ENCODE measurements at places on chromosomes 12 and 14.

DNA sequence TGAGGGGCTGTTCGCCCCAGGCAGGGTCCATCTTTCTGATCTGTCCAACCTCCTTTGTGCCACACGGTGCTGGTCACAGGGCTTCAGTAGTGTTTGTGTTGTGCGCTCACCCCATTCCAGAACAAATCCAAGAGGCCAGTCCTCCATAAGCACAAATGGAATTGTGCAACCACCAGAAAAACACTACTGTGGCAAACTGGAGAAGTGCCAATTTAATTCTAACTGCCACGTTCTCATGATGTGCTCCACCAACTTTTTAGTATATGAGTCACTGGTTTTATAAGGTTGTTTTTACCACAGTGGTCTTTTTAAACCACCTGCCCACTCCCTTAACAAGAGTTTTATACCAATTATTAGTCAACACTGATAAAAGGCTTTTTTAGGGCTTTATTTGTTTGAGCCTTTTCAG is 380.2 kb downstream of the NAV3 start:
- DNase-seq = no peak

GRCh38 chr14:98379830-98380229 is 892.2 kb downstream of the BCL11B start:
- DNase-seq = no peak

GRCh38 chr12:23703051-23703450 is 246.4 kb downstream of the SOX5 start:
- no peak for DNase-seq

GRCh38 chr12:51275088-51275487 is 4.9 kb upstream of the SMAGP start:
- no peak for DNase-seq

- DNase-seq = peak; percentile 96
Measured at GRCh38 chr12:123972457-123973401, at the start of the genes CCDC92 and ZNF664. Gene CCDC92 (minus strand): TSS chr12:123972831. CDS start chr12:123944305, 28,526 bp downstream. Gene ZNF664 (plus strand): TSS chr12:123973215. CDS start chr12:124012145, 38,930 bp downstream.

- DNase-seq = no peak
Measured at GRCh38 chr12:118102609-118103008, 1.2 kb downstream of the VSIG10 start.

DNA sequence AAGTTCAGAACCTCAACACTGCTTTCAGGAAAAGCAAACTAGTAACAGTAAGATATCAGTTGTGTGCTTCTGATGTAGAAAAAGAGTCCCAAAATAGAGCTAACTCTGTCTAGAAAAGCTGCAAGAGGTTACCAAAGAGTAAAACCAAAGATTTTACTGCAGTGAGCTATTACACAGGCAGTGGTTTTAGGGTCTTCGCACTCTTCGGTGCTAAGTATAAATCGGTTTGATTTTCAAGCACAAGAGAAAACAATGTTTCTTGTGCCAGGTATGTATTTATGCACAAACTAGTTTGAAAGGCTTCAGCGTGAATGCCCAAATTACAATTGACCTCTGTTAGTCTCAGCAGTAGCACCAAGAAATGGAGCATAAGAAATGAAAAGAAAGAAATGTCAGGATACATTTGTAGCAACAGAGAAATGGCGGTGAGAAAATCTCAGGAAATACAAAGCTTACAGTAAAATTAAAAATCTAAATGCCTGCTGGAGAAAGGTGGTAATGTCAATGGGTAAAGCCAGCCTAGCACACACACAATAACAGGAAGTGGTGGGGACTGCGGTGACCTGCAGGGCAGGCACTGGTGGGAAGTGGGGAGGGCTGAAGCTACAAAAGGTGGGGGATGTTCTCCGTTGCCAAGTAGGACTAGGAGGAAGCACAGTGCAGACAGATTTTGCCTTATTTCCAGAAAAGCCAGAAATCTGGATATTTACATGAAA is 18.0 kb upstream of the DYRK2 start:
- peak; percentile 77 for DNase-seq

DNA sequence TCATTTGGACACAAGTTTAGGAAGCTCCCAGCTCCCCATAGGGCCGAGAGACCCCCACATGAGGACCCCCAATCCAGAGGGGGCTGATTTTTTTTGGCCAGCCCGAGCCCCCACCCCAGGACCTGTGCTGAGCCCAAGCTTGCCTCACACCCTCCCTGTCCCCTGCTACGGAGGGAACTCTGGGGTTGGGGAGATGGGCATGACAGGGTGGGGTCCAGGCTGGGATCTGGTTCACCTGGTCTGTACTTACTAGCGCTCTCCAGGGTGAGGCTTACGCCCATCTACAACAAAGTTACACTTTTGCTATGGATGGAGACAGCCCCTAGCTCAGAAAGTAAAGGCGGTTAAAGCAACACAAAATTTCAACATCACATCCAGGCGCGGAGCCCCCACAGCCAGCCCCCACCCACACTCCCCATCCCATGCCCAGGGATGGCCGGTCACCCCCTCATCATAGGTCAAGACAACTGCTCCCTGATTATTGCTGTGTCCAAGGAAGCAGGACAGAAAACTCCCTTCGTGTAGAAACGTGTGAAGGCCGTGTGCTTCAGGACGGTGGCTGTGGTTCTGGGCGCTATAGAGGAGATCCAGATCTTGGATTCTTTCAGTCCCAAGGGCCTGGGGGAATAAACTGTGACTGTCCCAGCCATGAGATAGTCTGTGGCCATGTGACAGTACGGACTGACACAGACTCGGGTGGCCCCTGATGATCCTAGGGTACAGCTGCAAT is 10.7 kb downstream of the SLC25A29 start:
- no peak for DNase-seq

DNA sequence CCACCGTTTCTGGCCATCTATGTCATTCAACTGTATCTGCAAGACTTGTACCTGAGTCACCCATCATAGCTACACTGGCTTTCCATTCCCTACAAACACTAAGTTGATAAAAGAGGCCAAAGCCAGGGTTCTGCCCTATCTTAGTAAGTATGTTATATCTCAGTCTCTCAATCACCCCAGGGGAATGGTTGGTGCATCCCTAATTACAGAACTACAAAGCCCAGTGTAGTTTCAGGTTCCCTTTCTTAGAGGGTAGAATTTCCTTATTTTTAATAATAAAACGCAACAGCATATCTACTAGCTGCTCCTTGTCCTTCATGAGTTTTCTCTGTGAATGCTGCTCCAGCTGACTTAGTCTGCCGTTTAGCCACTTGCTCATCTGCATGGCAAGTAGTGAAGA is 57.6 kb downstream of the ST8SIA1 start:
- DNase-seq = no peak

DNA sequence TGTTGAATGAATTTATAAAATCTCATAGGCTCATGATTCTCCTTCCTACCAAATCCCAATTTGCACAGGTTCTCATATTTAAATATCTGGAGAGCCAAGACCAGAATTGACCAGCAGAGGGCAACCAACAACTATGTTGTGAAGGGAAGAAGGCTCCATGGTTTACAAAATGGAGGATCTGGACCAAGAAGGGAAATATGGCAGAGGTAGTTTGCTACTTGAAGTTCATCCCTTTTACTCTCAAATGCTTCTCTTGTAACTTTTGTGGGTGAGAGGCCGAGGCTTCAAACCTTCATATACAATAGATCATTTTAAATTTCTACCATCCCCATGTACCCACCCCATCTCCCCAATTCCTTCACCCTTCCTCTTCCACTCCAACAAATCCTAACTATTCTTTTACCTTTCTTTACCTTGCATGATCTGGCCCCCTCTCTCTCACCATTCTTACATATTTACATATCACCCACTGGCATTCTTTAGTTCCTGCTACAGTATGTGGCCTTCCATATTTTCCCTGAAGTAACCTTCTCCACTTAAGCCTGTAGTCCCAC is 3.8 kb upstream of the SMARCC2 start:
- peak; percentile 55 for DNase-seq

- no peak for DNase-seq
Measured at GRCh38 chr12:121969726-121970125, 51.3 kb downstream of the CFAP251 start.

GRCh38 chr14:86217523-86217922 is 687.6 kb downstream of the FLRT2 start:
- DNase-seq = no peak

DNA sequence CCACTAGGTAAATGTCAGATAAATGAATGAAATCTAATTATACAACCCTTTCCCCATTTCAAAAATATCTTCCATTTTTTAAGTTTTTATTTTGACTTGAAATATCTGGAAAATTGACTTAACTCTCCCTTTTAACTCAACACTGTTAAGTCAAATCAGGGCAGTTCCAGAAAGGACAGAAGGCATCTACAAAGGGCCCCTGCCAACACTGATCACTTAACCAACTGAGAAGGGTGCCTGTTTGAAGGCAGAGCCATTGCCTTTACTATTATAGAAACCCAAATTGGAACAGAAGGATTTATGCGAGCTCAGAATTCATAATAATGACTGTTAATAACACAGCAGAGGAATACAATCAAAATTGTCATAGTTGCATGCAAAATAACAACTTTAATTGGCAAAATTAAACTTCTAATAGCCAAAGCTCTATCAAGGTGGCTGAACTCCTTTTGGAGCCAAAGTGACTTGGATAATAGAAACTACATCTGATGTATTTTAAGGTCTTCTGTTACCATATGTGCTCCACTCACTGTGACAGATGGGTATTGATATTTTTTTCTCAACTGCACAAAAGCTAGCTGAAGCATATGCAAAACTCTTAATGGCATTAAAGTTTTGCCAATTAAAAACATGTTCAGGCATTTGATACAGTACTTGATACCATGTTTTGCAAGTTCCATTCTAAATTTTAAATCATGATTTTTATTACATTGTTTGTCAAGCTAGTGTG is 383.8 kb downstream of the NOVA1 start:
- DNase-seq = no peak

DNA sequence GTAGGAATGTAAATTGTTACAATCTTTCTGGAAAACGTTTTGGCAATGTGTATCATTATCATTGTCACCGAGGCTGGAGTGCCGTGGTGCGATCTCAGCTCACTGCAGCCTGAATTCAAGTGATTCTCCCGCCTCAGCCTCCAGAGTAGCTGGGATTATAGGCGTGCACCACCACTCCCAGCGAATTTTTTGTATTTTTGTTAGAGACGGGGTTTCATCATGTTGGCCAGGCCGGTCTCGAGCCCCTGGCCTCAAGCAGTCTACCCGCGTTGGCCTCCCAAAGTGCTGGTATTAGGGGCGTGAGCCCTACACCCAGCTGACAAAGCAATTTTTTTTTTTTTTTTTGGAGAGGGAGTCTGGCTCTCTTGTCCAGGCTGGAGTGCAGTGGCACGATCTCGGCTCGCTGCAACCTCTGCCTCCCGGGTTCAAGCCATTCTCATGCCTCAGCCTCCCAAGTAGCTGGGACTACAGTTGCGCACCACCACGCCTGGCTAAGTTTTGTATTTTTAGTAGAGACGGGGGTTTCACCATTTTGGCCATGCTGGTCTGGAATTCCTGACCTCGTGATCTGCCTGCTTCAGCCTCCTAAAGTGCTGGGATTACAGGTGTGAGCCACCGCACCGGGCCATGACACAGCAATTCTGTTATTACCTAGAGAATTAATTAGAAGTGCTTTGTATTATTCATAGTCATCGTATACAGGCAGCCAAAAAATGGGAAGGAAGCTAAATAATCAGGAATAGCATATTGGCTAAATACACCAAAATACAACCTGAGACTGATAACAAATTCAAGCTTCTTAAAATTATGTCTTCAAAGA is 1.2 kb downstream of the ACTR6 start:
- no peak for DNase-seq

DNA sequence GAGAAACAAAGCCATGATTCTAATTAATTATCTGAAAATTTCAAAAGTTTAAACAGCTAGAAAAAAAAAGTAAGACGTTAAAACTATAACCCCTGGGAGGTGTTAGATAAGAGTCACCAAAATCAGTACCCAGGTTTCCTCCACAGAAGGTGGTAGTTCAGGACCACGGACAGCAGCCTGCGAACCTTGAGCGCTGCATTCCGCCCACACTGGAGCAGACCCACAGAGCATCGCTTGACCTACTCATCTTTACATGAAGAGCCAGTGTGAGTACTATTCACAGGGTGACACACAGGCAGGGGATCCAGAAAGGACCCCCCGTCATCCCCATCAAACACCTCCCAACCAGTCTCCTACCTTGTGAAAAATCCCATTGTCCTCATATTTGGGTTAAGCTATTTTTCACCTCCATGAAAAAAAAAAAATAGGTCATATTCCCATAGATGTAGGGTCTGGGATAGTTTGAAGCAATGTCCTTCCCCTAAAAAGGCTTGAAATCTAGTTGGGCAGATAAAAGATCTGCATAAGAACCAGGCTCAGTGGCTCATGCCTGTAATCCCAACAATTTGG is 8.8 kb upstream of the CHGA start:
- DNase-seq = no peak

GRCh38 chr12:88111074-88111652 is 30.7 kb downstream of the CEP290 start:
- no peak for DNase-seq

DNA sequence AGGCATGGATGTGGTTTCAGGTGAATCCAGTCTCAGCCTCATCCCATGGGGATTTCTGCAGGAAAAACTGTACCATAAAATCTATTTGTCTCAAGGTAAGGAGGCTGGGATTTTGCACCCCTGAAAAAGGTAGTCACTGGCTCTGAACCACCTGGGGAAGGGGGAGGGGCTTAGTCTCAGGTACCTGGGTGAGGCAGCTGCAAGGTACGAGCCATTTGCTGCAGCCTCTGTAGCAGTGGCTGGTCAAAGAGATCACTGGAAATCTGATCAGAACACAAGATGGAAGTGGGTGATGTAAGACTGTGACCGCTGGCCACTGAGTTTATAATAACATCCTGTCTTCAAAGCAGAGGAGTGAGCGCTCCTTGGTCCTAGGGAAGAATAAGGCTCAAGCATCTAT is 209.9 kb upstream of the NOS1 start:
- DNase-seq = no peak

GRCh38 chr14:89320381-89321000 is 96.5 kb downstream of the FOXN3 start:
- no peak for DNase-seq

GRCh38 chr12:57479376-57480115 is at the start of gene ARHGAP9:
Gene ARHGAP9 (minus strand): TSS chr12:57479866. CDS start chr12:57479406, 460 bp downstream.
- no peak for DNase-seq

- DNase-seq = no peak
Measured at GRCh38 chr12:108218921-108219320, 89.8 kb downstream of the WSCD2 start.

GRCh38 chr12:109875572-109876131 is 4.7 kb downstream of the GLTP start:
- no peak for DNase-seq

- DNase-seq = no peak
Measured at GRCh38 chr12:124762791-124763593, 100.7 kb downstream of the SCARB1 start.

- no peak for DNase-seq
Measured at GRCh38 chr12:88334271-88334670, 192.2 kb downstream of the TMTC3 start.

DNA sequence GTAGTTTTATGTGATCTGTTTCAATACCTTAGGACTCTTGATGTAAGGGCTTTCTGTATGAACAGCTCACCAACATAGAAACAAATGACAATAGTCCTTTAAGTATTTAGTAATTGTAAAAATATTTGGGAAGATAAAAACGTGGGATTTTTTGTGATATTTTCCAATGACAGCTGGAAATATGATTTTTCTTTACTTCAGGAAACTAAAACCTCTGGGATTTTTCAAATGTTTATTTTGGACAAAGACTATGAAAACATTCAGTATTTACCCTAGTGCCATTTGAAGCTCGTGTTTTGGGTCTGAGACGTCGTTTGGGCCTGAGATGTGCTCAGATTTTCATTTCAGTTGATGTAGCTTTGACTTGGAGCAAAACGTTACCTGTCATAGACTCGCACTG is 240.0 kb downstream of the BMP4 start:
- DNase-seq = no peak

GRCh38 chr12:75585330-75585729 is 73.9 kb upstream of the KRR1 start:
- no peak for DNase-seq

GRCh38 chr14:68592948-68593556 is 199.8 kb downstream of the ZFP36L1 start:
- no peak for DNase-seq

- DNase-seq = no peak
Measured at GRCh38 chr12:11164384-11164783, 6.6 kb upstream of the SMIM10L1 start.

All from activated CD4-positive, CD25-positive, alpha-beta regulatory T cell (primary cell).